ENCODE measurements at places on chromosomes 16 and 17.

GRCh38 chr16:11585460-11586377 lies 1.0 kb downstream of the LITAF start:
- DNase-seq, result no peak

DNA sequence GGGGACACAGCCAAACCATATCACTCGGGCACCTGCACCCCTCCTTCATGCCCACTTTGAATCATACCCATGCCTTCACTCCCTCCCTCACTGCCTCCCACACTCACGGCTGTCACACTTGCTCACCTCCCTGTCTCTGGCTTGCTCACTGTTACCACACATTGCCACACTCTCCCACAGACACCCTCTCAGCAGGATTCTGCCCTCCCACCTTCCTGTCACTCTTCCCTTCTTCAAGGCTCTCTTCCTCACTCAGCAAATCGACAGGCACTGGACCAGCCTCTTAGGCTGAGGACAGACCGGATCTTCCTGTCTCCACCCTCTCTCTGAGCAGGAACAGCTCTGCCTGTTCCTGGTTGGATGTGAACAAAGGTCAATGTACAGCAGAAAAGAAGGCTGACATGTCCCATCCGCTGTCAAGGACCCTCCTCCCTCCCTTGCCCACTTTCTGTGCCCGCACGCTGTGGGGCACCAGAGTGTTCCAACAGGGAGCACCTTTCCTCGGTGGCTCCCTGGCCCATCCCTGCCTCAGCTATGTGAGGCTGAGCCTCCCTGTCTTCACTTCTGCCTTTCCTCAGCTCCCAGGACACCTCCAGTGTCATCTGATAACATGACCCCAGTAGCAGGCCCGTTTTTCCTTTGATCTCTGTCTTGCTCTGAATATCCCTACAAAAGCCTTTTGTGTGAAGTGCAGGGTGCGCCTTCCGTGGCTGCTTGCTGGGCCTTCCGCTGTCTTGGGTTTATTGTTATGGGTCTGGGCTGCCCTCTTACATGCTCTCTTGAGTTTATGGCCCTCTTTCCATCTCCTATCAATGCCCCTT lies 47.0 kb downstream of the CCDC182 start:
- no peak for DNase-seq

GRCh38 chr16:84699712-84700445 lies at the start of gene USP10:
Gene USP10, plus strand, starts transcription at chr16:84700000. Its CDS starts 91 bp downstream, at chr16:84700091.
- DNase-seq, result peak; percentile 81

DNA sequence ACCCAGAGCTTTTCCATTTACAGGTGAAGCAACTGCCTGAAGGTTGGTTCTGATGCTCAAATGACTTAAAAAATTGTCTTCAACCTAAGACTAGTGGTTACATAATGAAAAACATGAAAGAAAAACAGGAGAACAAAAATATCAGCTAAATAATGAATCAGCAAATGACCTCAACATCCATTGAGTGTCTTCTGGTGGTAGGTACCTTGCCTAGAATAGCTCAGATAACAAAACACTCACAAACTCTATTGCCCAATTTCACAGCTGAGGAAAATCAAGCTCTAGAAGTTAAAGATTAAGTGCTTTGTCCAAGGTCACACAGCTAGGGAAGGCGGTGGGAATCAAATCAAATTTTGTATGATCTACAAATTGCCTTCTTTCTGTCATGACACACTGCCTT lies 304.6 kb upstream of the CDH11 start:
- no peak for DNase-seq

GRCh38 chr17:7774055-7774521 lies 56.5 kb downstream of the DNAH2 start:
- DNase-seq, result no peak

DNA sequence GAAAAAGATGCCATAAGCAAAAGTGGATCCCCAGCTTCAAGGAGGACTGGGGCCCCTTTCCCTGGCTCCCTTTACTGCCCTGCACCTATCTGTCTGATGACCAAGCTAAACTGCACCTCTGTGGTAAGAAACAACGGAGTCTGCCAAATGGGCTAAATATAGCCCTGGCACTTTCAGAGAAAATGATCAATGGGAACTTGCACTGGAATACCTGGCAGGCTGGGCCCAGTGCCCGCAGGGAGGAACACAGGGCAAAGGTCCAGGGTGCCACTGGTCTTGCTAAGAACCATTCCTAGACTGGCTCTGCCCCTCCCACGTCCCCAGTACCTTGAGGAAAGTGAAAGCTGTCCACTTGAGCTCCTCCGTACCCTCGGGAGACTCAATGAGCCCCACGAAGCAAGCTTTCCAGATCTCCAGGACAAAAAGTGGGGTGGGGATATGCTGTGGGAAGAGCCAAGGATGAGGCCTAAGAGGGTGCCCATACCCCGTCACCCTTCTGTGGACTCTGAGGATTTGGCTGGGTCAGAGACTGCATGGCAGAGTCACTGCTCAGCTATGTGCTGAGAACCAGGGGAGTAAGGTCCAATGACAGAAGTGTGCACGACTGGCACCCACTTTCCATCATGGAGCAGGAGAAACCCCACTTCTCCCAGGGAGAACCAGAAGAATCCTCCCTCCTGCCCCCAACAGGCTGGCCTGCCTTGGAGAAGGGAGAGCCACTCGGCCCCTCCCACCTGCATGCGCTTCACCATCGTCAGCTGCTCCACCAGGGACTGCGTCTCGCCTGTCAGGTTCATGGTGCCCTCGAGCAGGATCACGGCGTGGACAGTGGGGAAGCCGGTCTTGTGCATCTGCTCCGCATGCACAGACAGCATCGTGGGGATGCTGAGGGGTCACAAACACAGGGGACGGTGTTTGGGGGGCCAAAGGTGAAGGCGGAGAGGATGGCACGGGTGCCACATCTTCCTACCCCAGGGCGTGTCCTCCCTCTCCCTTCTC lies 17.4 kb downstream of the CSF3 start:
- DNase-seq, result no peak

GRCh38 chr16:78788696-78789095 lies 689.2 kb downstream of the WWOX start:
- no peak for DNase-seq

DNA sequence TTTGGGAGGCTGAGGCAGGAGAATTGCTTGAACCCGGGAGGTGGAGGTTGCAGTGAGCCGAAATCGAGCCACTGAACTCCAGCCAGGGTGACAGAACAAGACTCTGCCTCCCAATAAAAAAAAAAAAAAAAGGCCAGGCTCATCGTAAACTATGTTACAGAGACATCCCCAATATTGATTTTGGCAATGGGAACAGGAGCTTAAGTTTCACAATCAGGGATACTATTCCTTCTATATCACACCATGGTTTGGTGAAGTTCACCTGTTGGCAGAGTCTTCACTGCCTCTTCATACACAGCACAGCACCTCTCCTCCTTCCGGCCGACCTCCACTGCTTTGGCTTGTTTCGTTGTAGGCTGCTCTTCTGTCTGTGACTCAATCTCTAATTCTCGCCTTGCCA lies 21.2 kb downstream of the UTP6 start:
- DNase-seq, result no peak

DNA sequence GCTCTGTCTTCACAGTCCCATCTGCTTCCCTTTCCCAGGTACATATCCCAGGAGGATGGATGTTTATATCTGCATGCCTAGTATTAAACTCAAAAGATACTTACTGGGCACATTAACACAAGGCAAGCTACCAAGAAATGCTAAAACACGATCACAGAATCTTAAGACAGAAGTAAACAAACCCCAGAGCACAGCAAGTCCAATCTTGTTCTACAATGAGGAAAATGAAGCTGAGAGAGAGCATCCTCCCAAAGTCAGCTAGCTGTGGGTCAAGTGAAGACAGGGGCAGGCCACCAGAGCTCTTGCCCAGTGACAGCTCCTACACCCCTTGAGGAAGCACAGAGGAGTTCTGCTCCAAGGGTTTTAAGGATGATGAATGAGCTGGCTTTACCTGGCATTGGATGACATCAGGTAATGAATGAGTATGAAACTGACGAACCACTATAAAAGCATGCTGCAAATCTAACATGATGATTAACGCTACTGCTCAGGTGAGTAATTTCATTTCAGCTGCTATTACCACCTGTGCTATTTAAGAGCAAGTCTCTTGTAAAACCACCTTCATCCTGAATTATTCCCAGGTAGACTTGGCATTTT lies 20.3 kb downstream of the XPO6 start:
- no peak for DNase-seq

DNA sequence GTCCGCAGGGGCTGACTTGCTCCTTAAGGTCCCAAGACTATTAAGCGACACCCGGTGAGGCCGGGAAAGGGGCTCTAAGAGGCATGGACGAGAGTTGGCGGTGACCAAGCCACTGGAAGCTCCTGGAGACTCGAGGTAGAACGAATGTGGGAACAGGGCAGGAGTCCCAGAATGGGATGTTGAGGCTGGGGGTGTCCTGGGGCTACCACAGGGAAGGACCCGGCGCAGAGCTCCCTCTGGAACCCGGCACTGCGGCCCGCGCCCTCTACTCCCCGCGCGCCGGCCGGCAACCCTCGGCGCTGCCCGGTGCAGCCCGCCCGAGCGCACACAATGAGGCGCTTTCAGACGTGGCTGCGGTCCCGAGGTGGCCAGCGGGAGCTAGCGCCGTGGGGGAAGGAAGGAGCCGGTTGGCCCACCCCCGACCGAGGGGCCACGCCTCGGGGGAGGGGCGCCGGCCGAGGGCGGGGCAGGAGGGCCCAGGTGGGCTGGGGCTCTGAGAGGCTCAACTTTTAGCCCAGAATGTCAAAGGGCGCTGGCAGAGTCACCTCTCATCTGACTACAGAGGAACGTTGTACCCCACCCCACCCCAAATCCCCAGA lies at the start of gene CHST6:
CHST6 (minus strand) TSS at position 366 of the 599 bp plus-strand sequence. CDS start 15,613 bp downstream, outside the sequence.
- peak; percentile 2 for DNase-seq

DNA sequence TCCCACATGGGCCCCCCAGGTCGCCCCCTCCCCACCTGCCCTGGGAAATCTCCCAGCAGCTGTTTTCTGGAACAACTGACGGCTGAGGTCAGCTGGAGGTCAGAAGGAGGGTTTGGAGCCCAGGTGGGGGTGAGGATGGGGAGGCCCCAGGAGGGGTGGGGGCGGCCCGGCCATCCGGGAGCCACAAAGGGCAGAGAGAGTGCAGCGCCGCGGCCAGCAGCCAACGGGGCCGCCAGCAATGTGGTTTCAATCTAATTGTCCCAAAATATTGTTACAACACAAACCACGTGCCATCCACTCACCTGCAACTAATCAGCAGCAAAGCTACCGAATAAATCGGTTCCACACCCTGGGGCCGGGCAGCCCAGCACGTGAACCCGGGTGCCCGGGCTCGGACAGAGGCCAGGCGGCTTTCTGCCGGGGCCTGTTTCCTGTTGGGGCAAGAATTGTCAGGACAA lies 28.3 kb upstream of the SLC38A10 start:
- DNase-seq, result no peak

DNA sequence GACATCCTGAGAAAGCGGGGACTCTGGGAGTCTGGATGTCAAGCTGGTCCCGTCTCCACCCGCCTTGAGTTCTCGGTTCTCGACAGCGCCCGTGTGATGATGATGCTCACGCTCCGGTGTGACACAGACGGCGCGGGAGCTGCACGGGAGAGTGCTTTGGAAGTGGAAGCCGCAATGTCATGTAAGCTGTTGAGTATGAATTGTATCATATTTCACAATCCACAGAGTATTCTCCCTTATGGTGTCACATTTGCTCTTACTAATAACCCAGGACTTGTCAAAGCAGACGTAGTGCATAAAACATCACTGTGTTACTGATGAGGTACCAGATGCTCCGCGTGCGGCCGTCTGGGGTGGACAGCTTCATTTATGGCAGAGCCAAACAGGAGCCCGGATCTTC lies 217.5 kb upstream of the CHMP6 start:
- DNase-seq, result peak; percentile 76

DNA sequence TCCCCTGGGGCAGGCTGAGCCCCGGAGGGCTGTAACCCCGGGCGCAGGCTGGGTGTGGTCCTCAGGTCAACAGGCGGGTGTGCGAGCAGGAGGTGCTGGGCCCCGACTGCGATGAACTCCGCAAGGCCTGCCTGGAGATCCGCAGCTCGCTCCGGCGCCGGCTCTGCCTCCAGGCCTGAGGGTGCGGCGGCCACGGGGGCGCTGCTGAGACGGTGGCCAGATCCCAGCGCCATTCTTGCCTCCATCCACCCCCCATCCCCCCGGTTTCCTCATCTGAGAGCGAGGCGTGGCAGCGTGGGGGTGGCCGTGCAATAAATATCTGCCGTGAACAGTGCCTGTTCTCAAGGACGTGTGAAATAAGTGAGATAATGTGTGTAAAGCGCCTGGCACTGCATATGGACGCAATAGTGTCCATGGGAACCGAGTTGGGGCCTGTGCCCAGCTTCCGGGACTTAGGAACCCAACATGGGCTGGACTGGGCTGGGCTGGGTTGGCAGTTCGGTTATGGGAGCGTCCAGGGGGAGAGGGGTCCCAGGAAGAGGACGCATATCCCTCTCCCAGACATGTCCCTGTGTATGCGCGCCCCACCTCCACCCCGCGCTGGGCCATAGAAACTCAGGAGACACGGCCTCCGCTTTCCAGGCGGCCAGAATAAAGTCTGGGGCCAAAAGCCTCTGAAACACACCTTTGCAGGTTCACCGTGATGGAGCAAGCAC lies 15.0 kb downstream of the ZNF213 start:
- peak; percentile 37 for DNase-seq

- no peak for DNase-seq
Observed at GRCh38 chr17:17774009-17774881, 62.5 kb downstream of the SREBF1 start.

DNA sequence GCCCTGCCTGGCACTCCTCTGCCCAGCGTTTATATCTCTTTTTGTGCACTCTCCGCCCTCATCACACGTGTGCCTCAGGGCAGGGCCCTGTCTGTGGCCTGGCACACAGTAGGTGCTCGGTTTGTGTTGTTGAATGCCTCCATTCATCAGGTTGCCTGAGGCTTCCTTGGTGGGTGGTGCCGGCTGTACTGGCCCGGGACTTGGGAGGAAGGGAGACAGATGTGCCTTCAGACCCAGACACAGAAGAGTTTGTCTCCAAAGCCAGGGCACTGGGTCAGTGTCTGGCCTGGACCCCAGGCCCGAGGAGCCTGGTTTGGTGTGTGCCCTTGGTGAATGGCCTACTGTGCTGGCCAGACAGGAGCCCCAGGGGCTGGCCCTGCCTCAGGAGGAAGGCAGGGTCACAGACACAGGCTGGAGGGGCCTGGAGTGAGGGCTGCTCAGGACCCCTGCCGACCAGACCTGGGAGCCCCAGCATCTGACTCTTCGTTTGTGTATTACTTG lies 71.6 kb downstream of the RAI1 start:
- DNase-seq, result no peak

GRCh38 chr17:2283302-2283701 lies 20.3 kb downstream of the SMG6 start:
- no peak for DNase-seq
